ENCODE measurements at places on chromosomes 1 and 21.
A peak's percentile ranks its signal among the peaks of the same experiment; 100 is the strongest.

DNA sequence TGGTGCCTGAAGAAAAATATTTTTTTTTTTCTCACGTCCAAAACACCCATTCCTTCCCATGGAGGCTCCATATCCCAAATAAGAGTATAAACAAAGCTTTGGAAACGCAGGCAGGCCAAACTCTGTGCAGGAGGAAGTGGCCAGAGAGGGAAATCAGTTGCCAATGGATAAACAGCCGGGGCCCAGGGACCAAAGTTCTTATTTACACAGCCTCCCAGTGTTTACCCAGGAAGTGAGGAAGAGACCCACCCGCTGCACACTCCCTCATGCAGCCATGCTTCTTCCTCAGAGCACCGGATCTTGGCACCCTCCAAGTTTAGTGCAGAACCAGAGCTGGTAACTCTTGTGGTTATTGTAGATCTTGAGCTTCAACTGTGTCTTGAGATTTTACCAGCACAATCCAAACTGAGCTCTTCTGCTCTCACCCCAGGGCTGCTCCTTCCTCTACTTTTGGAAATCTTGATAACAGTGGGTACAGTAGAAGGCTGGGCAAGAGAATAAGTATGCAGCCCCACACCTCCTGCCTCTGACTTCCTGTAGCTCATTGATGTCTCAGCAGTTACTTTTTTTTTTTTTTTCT, 14.2 kb downstream of the MARCKSL1 start:
- DNase-seq, result no peak

DNA sequence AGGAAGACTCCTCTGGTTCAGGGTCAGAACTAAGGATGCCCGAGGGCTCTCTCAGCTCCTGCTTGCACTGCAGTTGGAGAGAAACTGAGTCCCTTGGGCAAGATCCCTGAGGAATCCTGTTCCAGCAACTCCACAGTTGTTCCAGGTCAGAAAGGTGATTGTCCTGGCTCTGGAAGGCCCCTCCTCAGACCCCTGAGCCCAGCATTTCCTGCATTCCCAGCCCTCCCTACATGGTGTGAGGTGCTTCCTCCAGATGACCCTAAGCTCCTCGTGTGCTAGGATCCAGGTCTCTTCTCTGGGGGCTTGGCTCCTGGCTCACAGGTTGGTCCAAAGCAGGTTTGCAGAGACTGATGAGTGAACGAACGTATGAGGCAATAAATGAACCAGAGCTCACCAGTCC, 11.5 kb downstream of the LDLRAD1 start:
- no peak for DNase-seq

GRCh38 chr1:54359393-54360162, 46.6 kb downstream of the SSBP3 start:
- DNase-seq, result no peak

DNA sequence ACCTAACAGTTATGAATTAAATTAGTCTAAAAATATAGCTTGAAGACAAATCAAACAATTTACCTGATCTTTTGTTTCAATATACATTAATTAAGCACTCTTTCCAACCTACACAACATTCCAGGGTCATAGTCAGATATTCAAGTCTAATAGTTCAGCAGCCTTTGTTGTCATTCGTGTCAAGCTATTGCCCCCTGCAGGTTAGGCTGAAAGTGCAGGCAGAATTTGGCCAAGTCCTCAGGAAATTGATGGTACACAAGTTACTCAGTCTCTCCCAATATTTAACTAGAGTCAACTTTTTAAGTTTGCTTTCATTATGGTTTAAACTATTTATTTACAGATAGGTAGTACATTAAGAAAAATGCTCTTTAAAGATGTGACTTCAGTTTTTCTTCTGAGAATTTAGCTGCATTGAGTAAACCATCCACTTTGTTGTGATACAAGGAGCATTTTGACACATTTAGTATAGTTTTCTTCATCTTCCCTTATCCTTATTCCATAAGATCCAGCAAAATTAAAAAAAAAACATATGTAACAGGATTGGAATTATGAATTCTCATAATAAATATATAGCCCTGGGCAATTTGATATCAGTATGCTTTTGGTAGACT, 130.3 kb upstream of the DPYD start:
- DNase-seq, result peak; percentile 48

DNA sequence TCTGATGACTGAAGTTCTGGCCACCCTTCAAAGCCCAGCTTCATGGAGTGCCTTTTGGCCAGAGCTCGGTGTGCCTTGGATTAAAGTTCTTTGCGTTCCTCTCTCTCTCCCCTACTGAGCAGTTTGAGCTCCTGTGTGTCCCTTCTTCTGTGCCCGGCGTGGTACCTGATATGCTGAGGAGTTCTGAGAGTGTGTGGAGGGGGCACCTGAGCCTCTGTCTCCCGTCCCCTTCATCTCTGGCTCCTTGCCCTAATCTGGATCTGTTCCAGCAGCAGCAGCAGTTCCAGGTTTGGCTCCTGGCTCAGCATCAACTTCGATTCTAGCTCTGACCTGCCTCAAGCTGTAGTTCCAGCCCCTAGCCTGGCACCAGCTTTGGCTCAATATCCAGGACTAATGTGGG, 25.1 kb upstream of the MYCL start:
- no peak for DNase-seq

GRCh38 chr1:196306421-196306820, 301.8 kb downstream of the KCNT2 start:
- no peak for DNase-seq

DNA sequence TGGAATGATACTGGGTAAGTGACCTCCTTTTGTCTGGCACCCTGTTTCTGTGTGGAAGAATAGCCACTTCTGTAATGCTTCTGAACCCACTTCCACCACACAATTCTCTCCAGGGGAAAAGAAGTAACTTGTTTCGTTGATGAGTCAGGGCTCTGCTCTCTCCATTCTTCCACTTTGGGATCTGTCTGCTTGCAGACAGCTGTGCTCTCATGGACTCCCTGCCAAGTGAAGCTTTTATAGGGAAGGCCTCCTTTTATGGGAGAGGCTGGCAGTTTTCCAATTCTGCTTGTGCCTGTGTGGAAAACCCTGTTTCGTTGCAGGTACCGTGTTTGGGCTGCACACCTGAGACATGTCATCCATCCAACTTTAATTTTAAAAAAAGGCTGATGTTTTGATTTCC, 130.7 kb downstream of the GIPC2 start:
- no peak for DNase-seq

GRCh38 chr1:42817976-42818375, 779 bp upstream of the SVBP start:
- no peak for DNase-seq

GRCh38 chr1:81264976-81265375, 535.8 kb upstream of the ADGRL2 start:
- no peak for DNase-seq

DNA sequence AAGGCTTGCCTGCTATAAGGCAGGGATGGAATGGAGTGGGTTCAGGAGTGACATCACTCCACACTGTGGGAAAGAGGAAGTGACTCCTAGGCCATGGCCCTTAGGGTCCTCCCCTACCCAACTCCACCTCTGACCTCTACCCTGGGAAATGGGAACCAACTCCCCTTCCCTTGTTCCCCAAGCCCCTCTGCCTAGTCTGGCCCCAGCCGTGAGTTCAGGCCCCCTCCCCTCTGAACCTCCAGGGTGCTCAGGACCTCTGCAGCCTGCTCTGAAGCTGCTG, 3.8 kb upstream of the GUCA2A start:
- no peak for DNase-seq

DNA sequence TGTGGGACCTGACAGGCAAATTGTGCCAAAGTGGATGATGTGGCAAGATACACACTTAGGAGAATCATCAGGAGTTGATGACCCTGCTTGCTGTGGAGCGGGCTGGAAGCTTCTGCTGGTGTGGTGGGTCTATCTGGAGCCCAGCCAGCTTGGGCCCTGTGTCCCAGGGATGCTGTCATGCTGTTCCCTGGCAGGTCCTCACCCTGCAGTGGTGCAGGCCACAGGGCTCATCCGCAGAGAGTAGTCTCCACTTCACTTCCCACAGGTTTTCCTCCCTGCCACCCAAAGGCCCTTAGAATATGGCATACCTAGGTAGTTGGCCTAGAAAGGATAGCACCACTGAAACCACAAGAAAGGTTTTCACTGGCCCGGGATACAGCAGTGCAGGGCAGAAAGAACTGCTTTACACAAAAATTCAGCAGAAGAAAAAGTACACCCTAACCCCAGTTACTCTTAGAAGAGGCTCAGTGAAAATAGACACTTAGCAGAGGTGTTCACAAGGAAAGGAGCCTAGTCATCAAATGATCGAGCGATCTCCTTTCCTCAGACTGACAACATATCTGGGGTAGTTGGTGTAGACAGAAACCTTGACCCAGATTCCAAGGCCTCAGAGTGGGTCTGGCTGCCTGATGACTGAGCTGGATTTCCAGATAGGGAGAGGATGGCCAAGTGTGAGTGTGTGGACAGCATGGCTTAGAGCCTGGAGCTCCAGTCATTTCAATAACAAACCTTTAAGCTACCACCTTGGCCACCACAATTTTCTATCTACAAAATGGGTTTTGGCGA, 1.3 kb upstream of the C1orf226 start:
- DNase-seq, result no peak

- no peak for DNase-seq
These were observed 18.4 kb downstream of the ZBTB17 start for GRCh38 chr1:15957221-15958095.

GRCh38 chr1:34361781-34362357, 185.2 kb downstream of the C1orf94 start:
- no peak for DNase-seq

DNA sequence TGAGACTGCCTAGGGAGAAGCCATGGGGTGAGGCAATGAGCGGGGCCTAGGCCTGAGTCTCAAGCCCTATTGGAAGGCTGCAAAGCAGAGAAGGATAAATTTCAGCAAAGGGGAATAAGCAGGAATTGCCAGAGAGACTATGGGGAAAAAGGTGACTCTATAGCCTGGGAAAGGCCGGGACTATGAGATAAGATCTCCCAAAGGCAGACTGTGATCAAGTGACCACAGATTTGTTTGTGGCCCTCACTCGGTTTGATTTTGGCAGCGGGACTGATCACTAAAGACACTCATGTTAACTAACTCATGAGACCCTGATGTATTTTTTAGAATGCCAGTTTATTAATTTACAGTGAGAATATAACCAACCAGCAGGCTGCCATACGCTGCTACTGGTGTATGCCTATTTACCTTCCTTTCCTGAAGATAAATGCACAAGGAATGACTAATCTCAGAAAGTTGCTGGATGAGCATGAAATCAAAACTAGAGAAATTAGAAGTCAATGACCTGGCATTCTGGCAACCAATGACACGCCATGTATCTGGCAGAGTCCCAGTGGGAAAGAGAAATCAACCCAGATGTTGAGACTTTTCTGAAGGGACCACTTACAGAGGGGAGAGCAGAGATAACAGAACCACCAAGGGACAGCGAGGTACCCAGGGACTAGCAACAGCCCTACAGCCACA, 4.3 kb downstream of the HSF2BP start:
- no peak for DNase-seq

GRCh38 chr1:106134561-106134960, 921.9 kb upstream of the PRMT6 start:
- no peak for DNase-seq

- DNase-seq, result no peak
These were observed 4.3 kb upstream of the CCN1 start for GRCh38 chr1:85576266-85576641.

DNA sequence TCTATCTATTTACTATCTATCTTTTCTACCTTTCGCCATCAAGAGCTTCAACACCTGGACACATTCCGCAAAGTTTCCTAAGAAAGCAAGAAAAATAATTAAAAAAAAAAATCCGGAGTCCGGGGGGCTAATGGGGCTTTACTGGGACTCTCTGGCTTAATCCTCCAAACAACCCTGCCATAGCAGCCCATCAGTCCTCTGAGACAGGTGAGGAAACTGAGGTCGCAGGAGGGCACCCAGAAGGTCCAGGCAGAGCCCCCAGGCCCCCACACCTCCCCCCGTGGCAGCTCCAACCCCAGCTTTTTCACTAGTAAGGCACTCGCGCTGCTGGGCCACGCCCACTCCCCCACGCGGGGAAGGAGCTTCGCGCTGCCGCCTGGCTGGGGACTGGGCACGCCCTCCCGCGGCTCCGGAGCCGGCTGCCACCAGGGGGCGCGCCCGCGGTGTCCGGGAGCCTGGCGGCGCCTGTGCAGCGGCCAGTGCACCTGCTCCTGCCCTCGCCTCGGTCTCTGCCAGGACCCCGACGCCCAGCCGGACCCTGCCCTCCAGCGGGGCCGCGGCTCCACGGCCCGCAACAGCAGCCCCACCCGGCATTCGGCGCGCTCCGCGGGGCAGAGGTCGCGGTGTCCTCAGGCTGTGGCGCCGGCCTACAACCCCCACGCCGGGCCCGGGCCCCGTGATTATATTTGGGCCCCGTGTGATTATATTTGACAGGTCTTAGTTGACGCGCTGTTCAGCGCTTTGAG, 54.1 kb upstream of the SAMD11 start:
- peak; percentile 61 for DNase-seq

DNA sequence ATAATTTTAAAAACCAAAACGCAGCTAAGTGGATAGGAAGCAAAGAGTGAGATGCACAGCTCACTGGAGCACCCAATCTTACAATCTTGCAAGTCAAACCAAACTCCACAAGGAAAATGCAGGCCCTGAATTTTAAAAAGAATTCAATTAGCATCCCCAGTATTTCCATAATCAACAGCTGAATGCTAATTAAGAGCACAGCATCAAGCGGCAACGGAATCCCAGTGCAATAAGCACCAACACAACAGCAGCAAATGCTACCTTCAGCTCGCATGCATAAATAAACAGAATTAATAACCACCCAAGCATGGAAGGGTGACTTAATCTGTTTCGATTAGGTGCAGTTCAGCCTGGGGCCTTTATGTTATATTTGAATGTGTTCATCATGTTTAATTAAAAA, 142.9 kb downstream of the SLC45A1 start:
- DNase-seq, result no peak

DNA sequence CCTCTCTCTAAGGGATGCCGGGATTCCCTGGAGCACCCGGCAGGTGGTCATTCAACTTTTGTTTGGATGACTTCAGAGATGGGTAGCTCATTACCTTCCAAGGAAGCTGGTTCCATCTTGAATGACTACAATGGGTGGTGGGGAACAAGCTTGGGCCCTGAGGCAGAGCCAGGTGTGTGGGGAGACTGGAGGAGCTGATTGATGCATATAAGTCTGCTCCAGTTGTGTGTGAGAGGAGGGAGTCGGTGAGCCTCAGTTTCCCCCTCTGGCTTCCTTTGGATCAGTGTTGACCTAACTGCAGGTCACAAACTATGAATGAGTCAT, 133.8 kb upstream of the ZBTB40 start:
- no peak for DNase-seq

- DNase-seq, result no peak
These were observed 24.4 kb upstream of the FAAH start for GRCh38 chr1:46369542-46370213.

DNA sequence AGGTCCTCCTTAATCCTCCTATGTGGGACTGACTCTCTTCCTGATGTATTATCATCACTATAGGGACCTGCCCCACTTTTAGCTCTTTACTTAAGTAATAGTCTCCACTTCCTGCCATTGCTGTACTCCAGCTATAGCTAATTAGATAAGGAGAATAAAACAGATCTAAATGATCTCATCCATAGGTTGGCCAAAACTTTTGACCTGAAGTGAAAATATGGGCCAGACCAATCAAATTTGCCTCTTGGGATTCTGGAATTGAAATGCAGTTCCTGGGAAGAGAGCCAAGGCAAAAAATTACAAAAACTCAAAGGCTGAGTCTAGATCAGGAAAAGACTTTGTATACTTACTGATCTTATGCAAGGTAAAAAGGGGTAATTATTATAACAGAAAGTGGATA, 36.1 kb upstream of the PDE4B start:
- DNase-seq, result no peak

GRCh38 chr1:169595764-169596711, 9.8 kb upstream of the F5 start:
- no peak for DNase-seq

All from activated CD8-positive, alpha-beta memory T cell treated with anti-CD3 and anti-CD28 coated beads for 1 hour (primary cell).